Cerebellum (tissue), 4 donors: ENCODE measurements at places on chromosomes 3 and 15. TPM values are rescaled to one million over a fixed set of nuclear protein-coding genes. Genes with fewer than 3 reads are reported as not detected.

Gene ADAMTS7
- 25.9 TPM for total RNA-seq

Gene PPP1R14D
- not detected for total RNA-seq

Gene BCHE
- 21.1 TPM for total RNA-seq

Gene CRYGS
- 3.5 TPM for total RNA-seq

Gene GUCA1C
- not detected for total RNA-seq

Gene PRKCD
- total RNA-seq = 0.73 TPM

Gene WDR72
- total RNA-seq = 0.54 TPM

Gene MKRN3
- total RNA-seq = 30.7 TPM

Gene ANKRD34C
- 2.4 TPM for total RNA-seq

Gene HTR3E
- not detected for total RNA-seq

Gene ADAMTS17
- total RNA-seq = 4.4 TPM

Gene ZNF660
- 18.8 TPM for total RNA-seq

Gene ALDH1A3
- total RNA-seq = 46.3 TPM

Gene XCR1
- total RNA-seq = not detected

Gene NSMCE3
- 8.2 TPM for total RNA-seq

Gene PXK
- total RNA-seq = 39.8 TPM

Gene SLC24A5
- 0.18 TPM for total RNA-seq

Gene ROBO2
- 236 TPM for total RNA-seq

Gene SEMA3F
- 8.2 TPM for total RNA-seq

Gene ZNF774
- total RNA-seq = 6.1 TPM

Gene PRRT3
- total RNA-seq = 5.5 TPM

Gene SPTSSB
- 8.3 TPM for total RNA-seq

Gene AADAC
- not detected for total RNA-seq

Gene CFAP20DC
- 3.6 TPM for total RNA-seq

Gene SST
- 10.0 TPM for total RNA-seq

Gene TMEM207
- not detected for total RNA-seq

Gene AMIGO3
- total RNA-seq = 0.91 TPM

Gene THPO
- 0.36 TPM for total RNA-seq

Gene TM4SF18
- 8.3 TPM for total RNA-seq

Gene BDH1
- 15.3 TPM for total RNA-seq

Gene ZBED2
- total RNA-seq = not detected

Gene CTXND1
- 7.3 TPM for total RNA-seq

Gene AGBL1
- total RNA-seq = 0.91 TPM

Gene SCG5
- total RNA-seq = 76.3 TPM

Gene PTX3
- total RNA-seq = 4.7 TPM

Gene KCNAB1
- total RNA-seq = 16.2 TPM

Gene CA12
- 39.9 TPM for total RNA-seq

Gene MANF
- total RNA-seq = 19.3 TPM

Gene ACAN
- total RNA-seq = 0.45 TPM

Gene ARL8B
- 67.9 TPM for total RNA-seq

Gene GPD1L
- 19.5 TPM for total RNA-seq

Gene APH1B
- total RNA-seq = 22.2 TPM

Gene SPINK8
- total RNA-seq = not detected

Gene MED12L
- 12.8 TPM for total RNA-seq
